Head of caudate nucleus (tissue), 42 donors: ENCODE measurements at places on chromosomes 2 and 18.

DNA sequence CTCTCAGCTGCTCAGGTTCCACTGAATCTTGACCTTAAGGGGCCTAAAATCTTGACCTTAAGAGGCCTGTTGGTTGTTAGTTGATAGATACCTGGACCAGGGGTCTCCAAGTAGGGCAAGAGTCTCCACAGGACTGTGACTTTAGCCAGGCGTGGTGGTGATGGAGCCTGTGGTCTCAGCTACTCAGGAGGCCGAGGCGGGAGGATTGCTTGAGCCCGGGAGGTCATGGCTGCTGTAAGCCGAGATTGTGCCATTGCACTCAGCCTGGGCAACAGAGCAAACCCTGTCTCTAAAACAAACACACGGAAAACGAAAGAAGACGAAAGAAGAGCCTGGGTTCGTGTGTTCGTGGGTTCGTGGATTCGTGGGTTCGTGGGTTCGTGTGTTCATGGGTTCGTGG is 120.2 kb upstream of the CTDP1 start:
- DNase-seq, result no peak

GRCh38 chr18:35528749-35529274 is 31.1 kb upstream of the INO80C start:
- no peak for DNase-seq

DNA sequence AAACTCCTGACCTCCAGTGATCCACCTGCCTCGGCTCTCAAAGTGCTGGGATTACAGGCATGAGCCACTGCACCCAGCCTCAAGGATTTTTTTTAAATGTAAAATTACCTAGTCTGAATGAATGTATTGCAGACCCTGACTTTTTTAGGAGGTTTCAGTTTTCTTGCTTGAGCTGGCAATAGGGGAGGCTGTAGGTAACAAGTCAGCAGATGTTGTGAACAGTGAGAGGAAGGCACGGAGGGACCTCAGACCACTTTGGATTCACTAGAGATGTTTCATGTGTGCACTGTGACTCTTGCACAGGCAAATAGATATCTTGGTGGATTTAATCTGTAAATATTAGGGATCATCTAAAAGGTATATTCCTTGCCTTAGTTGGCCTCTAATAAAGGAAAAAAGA is 6.4 kb downstream of the NDUFV2 start:
- no peak for DNase-seq

GRCh38 chr2:85844486-85844885 is 44.3 kb downstream of the ST3GAL5 start:
- no peak for DNase-seq

- DNase-seq, result no peak
These were observed 68.3 kb upstream of the MEIS1 start for GRCh38 chr2:66366619-66367018.

- no peak for DNase-seq
These were observed 78.2 kb downstream of the DYSF start for GRCh38 chr2:71531522-71532047.

- no peak for DNase-seq
These were observed 74.3 kb upstream of the CYRIA start for GRCh38 chr2:16739778-16740581.

GRCh38 chr18:77161383-77161782 is 28.8 kb upstream of the MBP start:
- DNase-seq, result no peak

- no peak for DNase-seq
These were observed 24.0 kb upstream of the MAP3K20 start for GRCh38 chr2:173051463-173052215.

DNA sequence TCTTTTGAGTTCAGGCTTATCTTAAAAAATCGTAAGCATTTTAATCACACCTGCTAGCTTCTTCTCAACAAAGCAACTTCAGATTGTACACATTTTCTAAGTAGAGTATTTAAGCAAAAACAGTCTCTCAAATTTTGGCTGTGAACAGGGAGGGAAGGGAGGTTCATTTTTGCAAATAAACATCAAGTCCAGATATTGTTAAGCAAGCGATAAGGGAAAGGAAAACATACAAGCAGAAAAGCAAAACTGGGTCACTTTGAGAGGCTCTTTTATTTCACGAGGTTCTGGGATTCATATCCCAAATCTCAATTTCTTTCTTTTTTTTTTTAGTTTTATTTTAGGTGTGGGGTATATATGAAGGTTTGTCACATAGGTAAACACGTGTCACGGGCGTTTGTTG is 79.9 kb downstream of the SLC25A12 start:
- DNase-seq, result no peak

GRCh38 chr2:65331336-65332025 is 100.9 kb downstream of the SPRED2 start:
- DNase-seq, result no peak

GRCh38 chr18:46134920-46135675 is 30.9 kb downstream of the HAUS1 start:
- DNase-seq, result peak; percentile 27

GRCh38 chr2:233831861-233832260 is 22.5 kb downstream of the HJURP start:
- no peak for DNase-seq

GRCh38 chr18:7904529-7904928 is 337.4 kb downstream of the PTPRM start:
- no peak for DNase-seq

- no peak for DNase-seq
These were observed 134.9 kb upstream of the KYNU start for GRCh38 chr2:142742371-142743214.
